ENCODE measurements at places on chromosomes 7 and 10.

GRCh38 chr10:94066411-94066810, 72.7 kb downstream of the PLCE1 start:
- peak; percentile 21 for DNase-seq

DNA sequence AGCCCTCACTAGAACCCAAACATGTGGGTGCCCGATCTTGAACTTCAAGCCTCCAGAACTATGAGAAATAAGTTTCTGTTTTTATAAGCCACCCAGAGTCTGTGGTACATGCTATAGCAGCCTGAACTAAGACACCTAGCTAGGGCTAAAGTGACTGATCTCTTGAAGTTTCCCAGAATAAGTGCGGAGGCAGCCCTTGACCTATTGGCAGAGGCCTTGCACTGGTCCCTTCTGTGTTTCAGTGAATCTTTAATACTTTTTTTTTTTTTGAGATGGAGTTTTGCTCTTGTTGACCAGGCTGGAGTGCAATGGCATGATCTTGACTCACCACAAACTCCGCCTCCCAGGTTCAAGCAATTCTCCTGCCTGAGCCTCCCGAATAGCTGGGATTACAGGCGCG, 85.1 kb downstream of the SVOPL start:
- DNase-seq = no peak

DNA sequence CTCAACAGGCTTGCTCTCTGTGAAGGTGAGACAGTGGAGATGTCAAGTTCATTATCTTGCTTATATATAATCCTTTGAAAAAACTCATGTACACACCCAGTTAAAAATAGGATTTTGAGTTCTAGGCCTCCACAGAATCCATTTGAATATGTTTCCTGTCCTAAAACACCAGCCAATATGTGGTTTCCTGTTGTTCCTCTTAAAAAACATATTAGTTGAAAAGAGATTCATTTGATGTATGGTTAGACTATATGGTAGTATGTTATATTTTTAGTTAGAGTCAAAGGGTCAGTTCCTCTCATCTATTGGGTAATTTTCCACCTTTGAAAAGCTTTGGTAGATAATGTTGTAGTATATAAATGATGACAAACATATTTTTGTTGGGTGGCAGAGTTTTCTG, 16.0 kb downstream of the PPP1R9A start:
- DNase-seq = no peak

GRCh38 chr10:86536294-86536861, 14.8 kb upstream of the WAPL start:
- DNase-seq = no peak

DNA sequence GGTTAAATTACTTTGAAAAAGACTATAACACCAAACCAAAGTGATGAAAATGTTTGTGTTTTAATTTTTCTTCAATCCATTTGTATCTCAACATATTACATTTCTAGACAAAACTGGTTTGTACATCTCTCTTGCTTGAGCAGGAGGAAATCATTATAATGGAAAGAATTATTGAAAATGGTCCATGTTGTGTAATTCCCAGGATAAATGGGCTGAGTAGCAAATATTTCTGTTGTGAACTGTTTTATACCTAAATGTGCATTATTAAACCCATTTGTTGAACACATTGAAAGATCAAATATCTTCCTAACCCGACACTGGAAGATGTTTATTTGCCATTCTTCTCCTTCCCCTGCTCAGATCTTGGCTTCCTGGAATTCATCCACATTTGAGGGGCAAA, 14.1 kb upstream of the CDK6 start:
- no peak for DNase-seq

- no peak for DNase-seq
Measured at GRCh38 chr10:33674986-33675599, 340.6 kb upstream of the NRP1 start.

DNA sequence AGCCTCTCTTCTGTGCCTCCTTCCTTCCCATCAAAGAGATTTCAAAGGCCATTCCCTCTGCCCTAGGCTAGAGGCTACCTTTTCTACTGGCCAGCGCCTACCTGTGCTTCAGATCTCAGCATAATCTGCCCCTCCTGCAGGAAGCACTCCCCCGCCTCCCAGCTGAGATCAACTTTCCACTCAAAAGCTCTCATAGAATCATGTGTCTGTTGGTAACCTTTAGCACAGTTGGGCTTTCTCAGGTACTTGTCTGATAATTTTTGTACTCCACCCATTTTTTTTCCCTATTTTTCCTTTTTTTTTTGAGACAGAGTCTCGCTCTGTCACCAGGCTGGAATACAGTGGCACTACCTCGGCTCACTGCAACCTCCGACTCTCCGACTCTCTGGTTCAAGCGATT, 231.0 kb upstream of the PRSS58 start:
- no peak for DNase-seq

DNA sequence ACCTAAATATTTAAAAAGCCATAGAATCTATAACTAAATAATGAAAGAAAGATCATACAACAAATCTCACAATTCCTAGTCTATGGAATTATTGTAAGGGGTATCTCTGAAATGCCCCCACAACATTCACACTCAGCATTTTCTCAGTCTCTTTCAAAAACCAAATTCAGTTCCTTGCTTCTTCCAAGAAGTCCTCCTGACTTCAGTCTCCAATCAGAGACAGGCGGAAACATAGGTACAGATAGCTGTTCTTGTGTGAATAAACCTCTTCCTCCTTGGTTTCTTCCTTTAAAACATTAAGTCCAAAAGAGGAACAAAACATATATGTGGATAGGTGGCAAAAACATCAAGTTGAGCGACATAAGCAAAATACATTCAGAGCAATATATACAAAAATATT, 13.9 kb upstream of the FBXW4 start:
- DNase-seq = no peak

DNA sequence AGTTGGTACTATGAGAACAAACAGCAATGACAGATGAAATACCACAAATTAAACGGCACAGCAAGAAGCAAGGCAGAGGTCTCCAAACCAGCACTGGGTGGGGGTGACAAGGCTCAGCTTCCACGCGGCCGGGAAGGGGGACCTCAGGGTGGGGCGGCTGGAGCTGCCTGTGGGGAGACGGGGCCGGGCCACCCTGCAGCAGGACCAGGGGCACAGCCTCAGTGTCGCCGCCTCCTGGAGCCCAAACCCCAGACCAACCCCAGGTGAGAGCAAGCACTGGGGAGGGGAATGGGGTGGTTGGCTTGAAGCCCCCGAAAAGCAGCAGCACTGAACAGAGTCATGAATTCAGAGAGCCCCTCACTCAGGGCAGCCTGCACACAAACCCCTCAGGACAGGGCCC, 49.3 kb upstream of the PRKAR1B start:
- no peak for DNase-seq

GRCh38 chr7:122311050-122311700, 6.6 kb upstream of the FEZF1 start:
- no peak for DNase-seq

DNA sequence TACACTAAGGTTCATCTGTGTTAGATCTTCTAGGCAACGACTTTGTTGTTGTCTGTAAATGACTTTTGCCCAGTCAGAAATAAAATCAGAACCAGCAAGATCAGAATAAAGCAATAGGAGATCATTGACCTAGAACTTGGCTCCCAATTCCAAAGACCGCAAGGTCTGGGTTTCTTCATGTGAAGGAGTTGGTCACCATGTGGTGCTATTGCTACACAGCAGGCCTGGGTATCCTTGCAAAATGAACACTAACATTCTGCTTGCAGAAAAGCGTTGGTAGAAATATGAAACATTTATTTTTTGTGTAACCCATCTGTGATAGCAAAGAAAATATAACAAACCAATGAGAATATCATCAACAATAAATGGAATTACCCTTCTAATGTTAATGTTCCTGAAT, 831.0 kb downstream of the NXPH1 start:
- DNase-seq = no peak

GRCh38 chr7:89232-90019, 102.9 kb upstream of the FAM20C start:
- peak; percentile 79 for DNase-seq

DNA sequence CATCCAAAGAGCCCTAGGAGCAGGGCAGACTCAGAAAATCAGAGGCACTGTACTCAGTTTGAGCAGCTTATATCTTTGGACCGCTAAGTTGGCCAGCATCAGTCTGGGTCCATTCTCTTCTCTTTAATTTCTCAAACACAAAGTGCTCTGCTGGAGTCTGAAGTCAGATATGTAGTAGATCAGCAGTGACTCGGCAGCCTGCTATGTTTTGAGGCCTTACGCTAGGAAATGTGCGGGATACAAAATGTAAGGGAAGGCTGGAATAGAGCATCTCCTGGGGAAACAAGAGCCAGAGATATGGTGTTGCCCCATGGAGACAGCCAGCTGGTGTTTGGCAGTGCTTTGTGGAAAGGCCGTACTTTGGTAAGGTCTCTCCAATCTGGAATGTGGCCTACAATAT, 60.6 kb upstream of the VKORC1L1 start:
- DNase-seq = no peak

GRCh38 chr7:107394831-107395230, 75.0 kb upstream of the GPR22 start:
- no peak for DNase-seq

DNA sequence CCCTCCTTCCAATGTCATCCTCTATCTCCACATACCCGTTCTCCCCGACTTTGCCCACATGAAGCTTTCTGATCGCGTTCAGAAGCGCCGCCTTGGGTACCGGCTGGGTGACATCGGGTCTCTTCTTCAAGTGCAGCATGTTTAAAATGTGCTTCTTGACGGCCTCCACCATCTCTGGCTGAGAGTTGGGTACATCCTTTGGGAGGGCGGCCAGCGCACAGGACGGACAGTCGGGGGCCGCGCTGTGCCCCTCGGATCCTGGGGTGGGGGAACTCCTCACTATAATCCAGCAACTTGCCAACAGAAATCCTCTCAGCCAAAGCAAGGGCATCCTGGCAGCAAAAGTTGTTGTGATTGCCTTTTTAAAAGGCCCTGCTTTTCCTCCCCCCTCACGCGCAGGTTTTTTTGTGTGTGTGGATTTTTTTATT, 2.8 kb downstream of the INHBA start:
- DNase-seq = no peak

DNA sequence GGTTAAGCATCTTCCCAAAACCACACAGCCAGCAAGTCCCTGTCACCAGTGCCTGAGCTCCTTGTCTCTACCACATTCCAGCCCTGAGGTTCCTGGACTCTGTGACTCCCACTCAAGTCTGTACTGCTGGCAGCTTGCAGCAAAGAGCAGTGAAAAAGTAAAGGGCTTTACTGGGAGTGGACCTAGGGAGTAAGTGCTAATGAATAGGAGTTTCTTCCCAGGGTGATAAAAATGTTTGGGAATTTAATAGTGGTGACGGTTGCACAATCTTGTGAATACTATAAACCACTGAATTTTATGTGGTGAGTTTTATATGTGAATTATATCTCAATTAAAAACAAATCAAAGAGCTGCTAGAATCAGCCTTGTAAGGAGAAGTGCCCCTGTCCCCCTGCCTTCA, 22.6 kb downstream of the HSPA12A start:
- no peak for DNase-seq

- no peak for DNase-seq
Measured at GRCh38 chr7:107580716-107581383, 804 bp downstream of the BCAP29 start.

- DNase-seq = peak; percentile 5
Measured at GRCh38 chr7:46705386-46706255, 784.5 kb upstream of the IGFBP3 start.

DNA sequence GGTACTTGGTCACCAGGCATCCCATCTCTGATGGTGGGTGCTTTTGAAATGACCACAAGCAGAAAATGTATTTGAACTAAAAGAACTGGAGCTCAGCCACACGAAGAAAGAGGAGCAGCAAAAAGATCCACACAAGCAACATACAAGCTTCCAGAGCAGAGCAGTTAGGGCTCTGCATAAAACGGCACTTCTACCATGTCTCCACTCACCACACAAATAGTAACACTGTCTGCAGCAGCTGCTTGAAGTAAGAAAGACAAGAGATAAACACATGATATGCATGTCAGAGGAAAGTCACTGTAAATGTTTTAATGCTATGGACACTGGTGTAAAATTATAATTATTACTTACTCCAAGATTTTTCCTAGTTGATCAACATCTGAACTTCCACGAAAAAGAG, 32.5 kb upstream of the FAM133B start:
- DNase-seq = no peak

DNA sequence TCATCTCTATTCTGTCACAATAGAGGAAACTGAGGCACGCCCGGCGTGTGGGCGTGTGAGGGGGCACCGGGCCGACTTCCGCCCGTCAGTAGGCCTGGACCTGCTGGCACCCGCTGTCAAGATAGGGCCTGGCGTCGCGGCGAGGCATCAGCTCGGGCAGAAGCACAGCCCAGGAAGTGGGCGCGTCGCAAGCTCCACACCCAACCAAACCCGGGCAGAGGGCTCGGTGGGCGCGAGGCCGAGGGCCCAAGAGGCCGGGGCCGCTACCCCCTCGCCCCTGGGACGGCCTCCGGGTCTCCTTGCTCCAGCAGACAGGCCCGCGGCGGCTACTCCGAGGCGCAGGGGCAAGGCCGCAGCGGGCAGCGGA, 91.2 kb downstream of the SPAG6 start:
- no peak for DNase-seq

- DNase-seq = no peak
Measured at GRCh38 chr10:100489396-100489795, 26.6 kb downstream of the WNT8B start.

DNA sequence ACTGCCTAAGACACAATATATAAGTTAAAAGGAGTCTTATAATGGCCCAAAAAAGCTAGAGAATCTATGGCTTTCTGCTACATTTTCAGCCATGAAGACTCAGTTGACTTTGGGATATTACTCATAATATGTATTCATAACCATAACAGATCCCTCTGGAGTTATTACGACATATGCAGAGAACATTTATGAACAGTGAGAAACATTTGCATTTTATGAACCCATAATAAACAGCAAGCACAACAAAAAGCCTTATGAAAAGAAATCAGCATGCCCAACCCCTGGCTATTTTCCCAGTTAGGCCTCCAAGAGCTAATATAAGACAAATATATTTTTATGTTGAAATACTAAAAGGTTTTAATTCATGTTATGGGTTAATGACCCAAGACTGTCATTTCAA, 52.4 kb downstream of the ARMH3 start:
- DNase-seq = no peak

DNA sequence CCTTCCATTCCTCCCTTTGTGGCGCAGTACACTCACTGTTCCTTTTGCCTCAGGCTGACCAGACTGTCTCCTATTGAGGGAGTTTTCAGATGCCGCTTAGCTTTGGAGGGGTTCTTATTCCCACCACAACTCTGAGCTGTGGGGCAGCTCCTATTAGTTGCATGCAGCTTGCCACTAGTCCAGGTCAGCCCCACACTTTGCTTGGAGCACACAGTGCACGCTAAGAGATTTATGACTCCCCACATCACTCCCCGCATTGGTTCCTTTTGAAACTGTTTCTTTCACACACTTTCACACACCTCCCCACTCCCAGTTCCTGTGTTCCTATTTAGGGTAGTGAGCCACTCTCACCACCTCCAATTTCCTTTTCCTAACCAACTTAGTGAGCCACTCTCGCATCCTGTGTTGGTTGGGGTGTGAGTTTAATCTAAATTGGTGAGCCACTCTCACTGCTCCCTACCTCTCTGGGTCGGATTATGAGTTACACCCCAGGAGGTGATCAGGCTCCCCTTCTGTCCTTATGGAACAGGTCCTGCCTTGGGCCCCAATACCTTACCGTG, 10.4 kb upstream of the ZNF485 start:
- no peak for DNase-seq

GRCh38 chr7:122672536-122672935, 26.4 kb downstream of the RNF133 start:
- DNase-seq = no peak

All from HFF-Myc (cell line).